ENCODE measurements at places on chromosomes 7 and 10.

- no peak for DNase-seq
These were observed 19.6 kb downstream of the KNDC1 start for GRCh38 chr10:133179651-133180050.

DNA sequence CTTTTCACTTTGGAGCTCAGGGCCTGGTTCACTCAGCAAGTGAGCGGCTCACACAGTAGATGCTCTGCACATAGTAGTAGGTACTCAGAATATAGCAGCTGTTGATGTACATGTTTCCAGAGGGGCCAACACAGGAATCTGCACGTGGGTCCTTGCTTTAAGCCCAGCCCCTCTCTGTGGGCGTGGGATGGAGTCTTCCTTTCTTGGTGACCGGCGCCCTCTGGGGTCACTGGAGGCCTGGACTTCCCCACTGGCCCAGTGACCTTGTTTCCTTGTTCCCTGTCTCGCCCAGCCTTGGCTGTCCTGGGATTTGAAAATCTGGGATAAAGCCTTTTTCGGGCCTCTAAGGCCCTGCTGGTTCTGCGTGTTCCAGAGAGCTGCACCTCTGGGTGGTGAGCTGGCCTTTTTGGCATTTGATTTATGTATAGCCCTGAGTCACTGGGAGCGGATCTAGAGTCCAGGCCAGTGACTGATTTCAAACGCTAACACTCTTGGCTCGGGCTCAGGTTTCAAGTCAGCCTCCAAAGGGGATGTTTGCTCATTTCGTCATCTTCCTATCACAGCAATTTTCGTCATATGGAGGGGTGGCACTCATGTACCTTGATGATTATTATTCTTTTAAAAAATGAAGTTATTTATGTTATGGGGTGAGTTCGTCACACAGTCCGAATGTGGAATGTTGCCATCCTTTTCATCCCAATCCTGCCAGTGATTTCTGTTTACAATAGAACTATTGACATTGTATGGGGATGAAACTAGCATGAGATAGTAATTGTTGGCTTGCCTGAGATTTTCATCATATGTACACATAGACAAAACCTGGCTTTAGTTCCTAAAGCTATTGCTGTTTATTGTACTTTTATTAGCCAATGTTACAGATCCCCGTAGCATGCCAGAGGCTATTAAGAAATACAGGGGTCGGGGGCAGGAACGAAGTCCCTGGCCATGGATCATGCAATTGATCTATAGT, 65.5 kb downstream of the CUX1 start:
- DNase-seq: peak; percentile 61

- DNase-seq: no peak
These were observed 25.6 kb upstream of the MGMT start for GRCh38 chr10:129441372-129442009.

GRCh38 chr10:98608411-98608810, 161.7 kb upstream of the HPS1 start:
- DNase-seq: no peak

GRCh38 chr10:33334805-33335550, 511 bp upstream of the NRP1 start:
- DNase-seq: peak; percentile 49

DNA sequence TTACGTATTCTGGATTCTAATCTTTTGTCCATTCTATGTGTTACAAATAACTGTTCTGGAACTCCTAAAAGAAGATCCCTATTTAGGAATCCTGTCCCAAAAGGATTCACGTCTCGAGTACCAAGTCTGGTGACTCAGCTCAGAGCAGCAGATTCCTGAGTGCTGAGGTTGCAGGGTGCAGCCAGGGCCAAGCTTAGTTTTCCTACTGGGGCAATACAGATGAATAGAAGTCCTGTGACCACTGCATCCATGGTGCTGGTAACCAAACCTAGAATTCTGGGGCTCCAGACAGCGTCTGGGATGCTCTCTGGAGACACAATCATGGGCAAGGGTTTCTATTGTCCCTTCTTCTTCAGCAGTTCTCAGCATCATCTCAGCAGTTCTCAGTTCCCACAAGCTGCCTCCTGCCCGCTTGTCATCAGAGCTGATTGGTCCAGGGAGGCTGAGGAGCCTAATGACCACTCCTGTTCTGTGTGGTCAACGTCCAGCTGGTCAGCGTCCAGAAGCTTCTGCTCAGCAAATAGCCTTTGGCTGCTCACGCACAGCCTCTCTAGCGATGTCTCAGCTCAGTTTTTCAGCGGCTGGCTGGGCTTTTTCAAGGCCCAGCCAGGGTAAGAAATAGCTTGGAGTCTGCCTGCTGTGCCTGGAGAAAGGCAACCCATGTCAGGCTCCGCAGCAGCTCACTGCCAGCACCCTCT, 50.4 kb upstream of the C7orf33 start:
- no peak for DNase-seq

DNA sequence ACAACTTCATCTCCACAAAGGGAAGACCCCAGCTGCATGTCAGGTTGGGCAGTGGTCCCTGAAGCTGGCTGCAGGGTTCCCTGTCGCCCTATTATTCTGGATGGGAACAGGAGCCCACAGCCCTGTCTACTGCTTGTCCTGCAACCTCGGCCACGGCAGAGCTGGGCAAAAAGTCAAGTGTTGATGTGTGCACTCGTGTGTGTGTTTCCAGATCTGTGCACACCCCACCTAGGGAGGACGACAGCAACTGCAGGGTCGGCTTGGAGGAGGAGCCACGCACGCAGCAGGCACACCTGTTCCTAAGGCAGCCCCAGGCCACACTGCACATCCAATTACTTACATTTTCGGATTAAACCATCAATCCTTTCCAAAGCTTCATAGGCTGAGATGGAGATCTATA, 23.6 kb downstream of the PITRM1 start:
- no peak for DNase-seq

DNA sequence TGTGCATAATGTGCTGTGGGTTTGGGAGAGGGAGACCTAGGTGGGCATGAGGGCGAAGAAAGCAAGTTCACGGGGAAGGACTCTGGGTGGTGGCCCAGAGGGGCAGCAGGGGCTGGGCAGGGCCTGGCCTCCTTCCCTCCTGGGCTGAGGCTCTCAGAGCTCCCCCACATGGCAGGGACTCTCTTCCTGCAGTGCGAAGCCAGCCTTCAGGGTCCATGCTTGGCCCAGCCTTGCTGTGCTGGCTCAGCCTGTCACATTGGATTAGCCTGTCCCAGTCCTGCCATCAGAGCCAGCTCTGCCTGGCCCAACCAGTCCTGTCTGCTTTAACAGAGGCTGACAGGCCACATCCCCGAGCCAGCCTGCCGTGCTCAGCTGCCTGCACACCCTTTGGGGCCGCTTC, 20.4 kb upstream of the ZNF488 start:
- DNase-seq: no peak

DNA sequence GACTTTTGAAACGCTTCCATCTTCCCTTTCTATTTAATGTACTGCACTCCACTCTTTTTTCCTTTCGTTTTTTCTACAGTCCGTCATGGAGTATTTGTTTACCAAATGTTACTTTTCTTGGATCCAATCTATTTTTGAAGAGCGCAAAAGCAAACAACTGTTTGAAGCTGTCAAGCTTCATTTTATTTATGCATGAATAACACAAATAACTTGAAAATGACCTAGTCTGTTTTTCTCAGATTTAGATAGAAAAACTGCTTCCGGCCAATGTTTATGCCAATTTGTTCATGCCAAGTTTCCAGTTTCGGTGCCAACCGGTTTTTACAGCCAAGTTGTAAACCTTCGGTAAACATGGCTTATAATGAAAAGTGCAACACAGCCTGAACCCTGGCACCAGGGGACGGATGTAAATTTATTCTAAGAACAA, 150.9 kb upstream of the KLF6 start:
- no peak for DNase-seq

DNA sequence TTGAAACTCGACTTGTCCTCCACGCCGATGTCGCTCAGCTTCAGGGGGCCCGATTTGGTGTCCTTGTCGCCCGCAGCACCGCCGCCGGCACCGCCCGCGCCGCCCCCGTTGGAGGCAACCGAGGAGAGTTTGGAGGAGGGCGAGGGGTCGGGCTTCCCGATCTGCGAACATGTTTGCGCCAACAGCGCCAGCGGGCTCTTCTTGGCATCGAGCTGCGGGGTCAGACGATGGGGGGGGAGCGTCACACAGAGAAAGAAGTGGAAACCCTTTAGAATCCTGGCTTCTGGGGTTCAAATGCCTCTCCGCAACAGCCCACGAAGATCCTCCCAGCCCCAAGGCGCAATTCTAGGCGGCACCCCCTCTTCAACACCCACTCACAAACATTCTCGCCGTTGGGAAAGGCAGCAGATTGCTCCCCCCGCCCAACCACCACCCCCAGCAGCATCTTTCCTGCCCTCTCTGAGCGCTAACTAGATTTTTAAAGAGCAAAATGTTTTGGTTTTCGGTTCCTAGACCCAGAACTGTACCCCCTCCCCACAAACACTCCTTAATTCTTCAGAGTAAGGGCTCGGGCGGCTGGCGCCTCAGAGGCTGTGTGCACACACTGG, 1.3 kb downstream of the ZNF503 start:
- DNase-seq: peak; percentile 55

- DNase-seq: no peak
These were observed 86.0 kb downstream of the NEBL start for GRCh38 chr10:20811131-20811530.

DNA sequence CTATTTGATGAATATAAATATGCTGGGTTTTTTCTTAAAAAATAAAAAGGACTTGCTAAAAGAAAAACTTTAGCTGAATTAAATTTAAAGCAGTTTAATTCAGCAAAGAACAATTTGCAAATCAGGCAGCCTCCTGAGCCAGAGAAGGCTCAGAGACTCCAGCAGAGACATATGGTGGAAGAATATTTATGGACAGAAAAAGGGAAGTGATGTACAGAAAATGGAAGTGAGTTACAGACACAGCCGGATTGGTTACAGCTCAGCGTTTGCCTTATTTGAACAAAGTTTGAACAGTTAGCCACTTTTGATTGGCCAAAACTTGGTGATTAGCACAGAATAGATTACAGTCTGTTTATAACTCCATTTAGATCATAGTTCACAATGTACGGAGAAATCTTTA, 110.3 kb downstream of the GAD2 start:
- DNase-seq: no peak

Measured in breast epithelium (tissue), 4 donors.